Transverse colon (tissue), 4 donors: ENCODE measurements at places on chromosomes 6 and 20. TPM values are rescaled to one million over a fixed set of nuclear protein-coding genes. Genes with fewer than 3 reads are reported as not detected.

The LINC00237 gene
- not detected for total RNA-seq

The SLC35D3 gene
- total RNA-seq = not detected

DNA sequence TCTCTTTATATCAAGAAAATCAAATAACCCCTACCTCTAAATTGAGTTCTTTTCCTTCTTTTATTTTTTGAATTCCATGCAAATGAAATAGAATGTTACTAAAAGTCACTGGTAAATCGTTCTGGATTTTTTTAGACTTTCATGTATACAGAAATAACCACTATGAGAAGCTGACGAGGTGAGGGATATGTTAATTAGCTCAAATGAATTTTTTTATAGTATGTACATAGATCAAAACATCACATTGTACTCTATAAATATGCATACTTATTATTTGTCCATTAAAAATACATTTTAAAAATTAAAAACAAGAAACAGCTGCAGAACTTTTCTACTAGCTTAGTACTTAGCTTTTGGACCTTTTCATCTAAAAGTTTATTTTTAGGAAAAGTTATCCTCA, 165.4 kb downstream of the DOK5 start:
- DNase-seq = no peak

DNA sequence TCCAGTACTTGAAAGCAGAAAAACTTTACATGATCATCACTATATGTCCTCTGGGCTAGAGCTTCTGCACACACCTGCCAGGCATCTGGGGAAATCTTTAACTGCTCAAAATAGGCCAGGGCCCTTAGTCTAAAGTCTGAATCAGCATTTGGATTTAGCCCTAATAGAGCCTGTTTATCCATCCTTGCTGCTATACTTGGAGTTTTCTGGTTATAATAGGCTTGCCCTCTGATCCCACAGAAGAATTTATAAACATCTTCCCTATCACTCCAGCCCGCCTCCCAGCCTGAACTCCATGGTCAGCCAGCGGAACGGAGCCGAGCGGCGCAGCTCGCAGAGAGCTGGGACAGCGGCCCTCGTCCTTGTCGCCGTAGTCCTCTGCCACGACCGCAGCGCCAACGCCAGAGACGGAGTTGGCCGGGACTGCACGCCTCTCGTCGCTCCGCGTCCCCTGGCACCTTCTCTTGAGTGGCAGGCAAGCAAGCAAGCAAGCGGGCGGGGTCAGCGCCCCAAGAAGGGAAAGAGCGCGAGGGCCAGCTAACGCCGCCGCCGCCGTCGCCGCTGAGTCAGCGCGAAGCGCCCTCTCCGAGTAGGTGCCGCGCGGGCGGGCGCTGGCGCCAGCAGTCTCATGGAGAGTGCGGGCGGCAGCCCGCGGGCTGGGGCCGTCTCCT, 25.4 kb upstream of the ASIP start:
- DNase-seq = peak; percentile 78
